ENCODE measurements at places on chromosomes 1 and 21.
A peak's percentile ranks its signal among the peaks of the same experiment; 100 is the strongest.

DNA sequence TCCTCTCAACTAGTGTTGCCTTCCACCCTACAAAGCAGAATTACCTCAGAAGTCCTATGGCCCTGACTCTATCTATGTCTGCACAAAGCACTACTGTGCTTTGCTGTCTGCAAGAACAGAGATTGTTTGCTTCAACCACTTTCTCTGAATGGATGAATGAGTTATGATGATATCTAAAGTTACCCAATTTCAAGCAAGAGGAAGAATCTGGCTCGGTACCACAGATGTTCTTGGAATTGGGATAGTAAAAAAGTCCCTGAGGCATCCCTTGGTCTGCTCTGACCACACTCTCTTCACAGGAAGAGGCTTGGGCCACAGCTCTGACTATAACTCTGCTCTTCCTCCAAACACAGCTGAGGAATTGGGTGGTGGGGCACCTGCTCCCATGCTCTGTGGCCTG lies 31.2 kb downstream of the MTARC1 start:
- DNase-seq: peak; percentile 34

- no peak for DNase-seq
Observed at GRCh38 chr1:1243266-1243660, 3.3 kb downstream of the C1QTNF12 start.

DNA sequence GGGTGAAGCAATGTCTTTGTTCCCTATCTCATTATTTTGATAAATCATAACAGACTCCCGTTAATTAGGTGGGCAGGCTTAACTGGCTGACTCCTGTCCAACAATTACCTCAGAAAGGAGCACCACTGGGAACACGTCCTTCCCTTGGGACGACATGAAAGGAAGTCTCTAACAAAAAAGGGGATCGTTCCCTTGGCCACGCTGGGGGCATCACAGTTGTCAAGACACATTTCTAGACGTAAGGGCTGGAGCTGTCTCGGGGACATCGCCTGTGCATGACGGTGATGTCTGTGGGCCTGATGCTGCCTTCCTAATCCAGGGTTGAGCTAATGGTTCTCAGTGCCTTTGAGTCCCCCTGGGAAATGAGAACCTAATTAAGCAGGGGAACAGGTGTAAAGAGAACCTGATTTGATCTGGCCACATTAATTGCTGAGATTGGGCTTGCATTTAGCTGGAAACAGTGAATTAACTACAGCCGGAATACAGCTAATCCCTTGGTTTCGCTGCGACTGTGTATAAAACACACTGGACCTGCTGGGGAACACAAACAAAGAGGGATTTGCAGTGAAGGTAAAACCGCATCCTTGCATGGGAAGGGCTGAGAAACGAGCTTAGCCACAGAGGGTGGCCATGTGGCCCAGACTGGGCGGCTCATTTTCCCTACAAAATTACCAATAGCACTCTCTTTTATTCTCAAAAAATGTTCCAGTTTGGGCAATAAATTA lies 111.8 kb downstream of the MRPS6 start:
- DNase-seq: no peak

GRCh38 chr1:47901001-47901575 lies 96.1 kb downstream of the TRABD2B start:
- DNase-seq: no peak

GRCh38 chr1:24727501-24728216 lies 17.6 kb upstream of the CLIC4 start:
- peak; percentile 99 for DNase-seq

DNA sequence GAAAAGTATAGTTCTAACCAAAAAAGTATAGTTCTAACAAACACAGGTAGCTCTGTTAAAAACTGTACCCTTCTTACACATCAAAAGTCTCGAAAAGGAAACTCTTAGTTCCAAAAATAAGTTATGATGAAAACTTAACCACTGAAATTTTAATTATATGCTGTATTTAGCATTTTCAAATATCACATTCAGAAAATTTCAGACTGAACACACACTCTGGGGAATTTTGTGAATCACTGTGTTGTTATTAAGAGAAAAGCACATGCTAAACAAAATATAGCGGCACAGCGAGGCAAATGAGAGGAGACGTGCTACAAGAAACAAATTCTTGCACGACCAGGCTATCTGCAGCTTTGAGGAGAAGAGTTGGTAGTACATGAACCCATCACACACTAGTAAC lies 30.4 kb downstream of the VAV3 start:
- DNase-seq: no peak
